ENCODE measurements at places on chromosomes 1 and 21.

DNA sequence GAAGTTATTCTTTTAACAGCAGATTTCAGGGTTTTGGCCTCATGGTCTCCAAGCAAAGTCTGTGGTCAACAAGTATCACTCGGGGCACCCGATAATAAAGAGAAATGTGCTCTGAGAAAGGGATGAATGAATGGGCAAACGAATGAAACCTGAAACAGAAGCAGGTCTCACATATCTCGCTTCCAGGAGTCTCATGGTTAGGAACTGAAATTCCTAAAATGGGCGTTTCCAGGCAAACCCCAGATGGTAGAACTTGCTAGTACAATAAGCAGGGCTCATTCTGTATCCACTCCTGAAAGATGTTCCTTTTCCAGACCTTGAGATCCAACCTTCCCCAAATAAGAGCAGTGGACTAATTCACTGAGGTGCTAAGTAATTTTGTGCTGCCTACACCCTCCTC lies 87.2 kb downstream of the LAMC2 start:
- no peak for DNase-seq

DNA sequence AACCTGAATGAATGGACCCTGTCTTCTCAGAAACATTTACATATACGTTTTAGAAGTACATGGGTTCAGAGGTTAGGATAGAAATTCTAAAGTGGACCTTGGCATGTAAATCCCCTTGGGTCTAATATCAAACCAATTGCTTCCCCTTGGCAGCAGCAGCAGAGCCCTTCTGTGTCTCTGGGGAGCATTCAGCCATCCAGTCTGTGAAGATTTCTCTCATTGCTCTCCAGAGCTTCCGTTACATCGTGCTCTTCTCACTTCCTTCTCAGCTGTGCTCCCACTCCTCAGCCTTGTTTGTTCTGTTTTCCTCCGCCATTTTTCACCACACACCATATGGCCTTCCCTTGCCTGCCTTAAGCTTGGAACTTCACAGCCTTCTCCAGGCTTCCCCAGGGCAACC lies 61.5 kb upstream of the ATP1B1 start:
- no peak for DNase-seq

DNA sequence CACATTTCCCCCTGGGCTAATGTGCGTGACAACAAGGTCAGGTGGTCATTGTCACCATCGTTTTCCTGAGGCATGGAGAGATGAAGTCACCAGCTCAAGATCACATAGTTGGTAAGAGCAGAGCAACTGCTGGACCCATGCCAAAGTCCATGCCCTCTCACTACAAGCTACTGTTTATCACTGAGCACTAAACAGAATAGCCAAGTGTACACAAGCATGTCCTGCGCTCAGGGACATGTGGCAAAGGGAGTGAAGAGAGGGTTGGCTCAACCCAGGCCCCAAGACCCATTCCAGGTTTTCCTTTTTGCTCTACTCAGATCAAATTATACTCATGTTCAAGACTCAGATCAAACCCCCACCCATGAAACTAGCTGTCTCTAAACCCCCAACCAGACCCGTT lies 20.8 kb downstream of the LRRC52 start:
- DNase-seq = no peak

DNA sequence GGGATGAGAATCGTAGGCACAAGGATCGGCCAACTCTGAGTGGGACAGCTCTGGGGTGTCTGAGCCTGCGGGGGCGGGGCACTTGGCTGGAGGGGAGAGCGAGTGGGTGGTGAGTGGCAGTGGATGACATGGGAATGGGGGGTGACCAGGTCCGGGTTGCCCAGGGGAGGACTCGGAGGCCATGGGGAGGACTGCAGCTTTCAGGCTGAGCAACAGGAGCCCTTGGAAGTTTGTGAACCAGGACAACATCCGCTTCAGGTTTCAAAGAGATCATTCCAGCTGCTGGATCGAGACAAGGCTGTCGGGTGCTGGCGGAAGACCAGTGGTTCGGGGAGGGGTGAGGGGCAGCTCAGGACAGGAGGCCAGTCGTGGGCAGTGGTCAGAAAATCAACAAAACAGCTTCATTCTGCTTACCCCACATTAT lies 124.4 kb upstream of the IRF2BP2 start:
- DNase-seq = no peak

DNA sequence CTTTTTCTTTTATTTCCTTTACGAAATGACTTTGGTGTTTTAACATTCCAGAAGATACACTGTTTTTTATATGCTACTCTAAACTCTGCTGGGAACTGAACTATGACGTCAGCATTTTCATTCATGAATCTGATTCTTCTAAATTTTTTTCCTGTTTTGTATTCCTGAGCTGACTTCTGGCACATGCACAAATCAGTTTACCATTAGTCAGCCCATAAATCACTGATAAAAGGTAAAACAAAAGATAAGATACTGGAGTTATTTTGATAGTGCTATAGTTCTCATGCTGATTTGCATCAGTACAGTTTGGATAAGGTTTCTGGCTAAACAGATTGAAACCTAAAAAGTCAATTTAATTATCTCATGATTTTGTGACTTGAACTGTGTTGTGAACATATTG lies 10.4 kb downstream of the CAMTA1 start:
- no peak for DNase-seq

DNA sequence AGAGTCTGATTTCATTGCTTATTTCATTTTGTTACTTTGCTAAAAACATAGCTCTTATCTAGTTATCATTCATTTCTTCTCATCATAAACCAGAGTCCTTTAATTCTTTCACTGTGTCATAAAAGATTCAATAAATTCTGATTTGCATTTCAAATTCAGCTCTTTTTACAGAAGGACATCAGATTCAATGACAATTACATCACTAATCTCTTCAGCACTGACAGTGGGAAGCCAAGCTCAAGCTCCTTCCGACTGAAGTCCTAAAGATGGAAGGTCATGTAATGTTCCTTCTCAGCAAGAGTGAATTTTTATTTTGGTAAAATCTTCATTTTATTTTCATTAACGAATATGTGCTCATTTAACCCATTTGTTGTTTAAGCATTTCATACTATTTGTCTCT lies 530.7 kb upstream of the ADGRL2 start:
- DNase-seq = no peak

DNA sequence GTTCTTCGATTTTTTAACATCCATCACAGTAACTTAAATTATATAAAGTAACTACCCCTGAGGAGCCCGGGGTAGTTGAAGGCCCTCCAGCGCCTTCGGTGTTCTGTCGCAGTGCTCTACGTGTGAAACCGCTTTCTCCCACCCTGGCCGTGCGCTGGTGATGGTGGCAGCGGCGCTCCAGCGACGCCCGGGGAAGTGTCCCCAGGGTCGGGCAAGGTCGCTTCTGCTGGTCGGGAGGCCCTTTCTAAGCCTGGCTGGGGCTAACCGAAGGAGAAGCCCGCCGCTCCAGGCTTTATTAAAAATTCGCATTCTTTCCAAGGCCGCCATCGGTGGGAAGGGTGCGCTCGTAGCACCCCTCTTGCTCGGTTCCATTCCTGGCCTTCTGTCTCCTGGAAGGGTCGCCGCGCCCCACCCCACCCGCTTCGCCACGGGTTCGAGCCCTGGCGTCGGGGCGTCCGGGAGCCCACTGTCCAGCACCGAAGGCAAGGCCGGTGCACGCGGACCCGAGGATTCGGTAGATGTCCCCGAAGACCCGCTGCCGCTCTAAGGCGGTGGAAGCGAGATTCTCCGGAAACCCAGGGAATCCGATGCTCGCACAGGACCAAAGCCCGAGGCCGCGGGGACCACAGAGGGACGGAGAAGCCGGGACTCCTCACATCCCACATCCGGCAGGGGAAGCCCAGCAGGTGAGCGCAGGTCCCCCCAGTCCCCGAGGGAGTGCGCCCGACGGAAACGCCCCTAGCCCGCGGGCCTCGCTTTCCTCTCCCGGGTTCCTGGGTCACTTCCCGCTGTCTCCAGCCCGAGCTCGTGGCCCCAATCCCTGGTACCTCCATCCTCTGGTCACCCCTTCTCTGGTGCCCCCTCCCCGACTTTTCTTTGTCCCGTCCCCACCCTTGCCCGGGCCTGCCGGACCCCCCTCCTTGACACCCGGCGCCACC lies 685 bp upstream of the RIPPLY3 start:
- DNase-seq = no peak

- DNase-seq = no peak
These were observed 7.5 kb downstream of the MFSD2A start for GRCh38 chr1:39962450-39962825.

- DNase-seq = no peak
These were observed 41.6 kb upstream of the TMEM52 start for GRCh38 chr1:1960480-1961196.

DNA sequence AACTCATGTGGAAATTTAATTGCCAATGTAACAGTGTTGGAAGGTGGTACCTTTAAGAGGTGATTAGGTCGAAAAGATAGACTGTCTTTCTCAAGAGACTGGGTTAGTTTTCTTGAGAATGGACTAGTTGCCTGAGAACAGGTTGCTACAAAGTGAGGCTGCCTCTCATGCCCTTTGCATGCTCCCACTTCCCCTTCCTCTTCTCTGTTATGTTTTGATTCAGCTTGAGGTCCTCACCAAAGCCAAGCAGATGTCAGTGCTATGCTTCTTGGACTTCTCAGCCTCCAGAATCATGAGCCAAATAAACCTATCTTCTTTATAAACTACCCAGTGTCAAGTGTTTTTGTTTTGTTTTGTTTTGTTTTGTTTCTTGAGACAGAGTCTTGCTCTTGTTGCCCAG lies 187.0 kb upstream of the RUNX1 start:
- no peak for DNase-seq

GRCh38 chr1:162982364-162982763 lies 86.8 kb upstream of the RGS4 start:
- DNase-seq = no peak

GRCh38 chr1:48695161-48695560 lies 81.5 kb downstream of the BEND5 start:
- DNase-seq = no peak

- DNase-seq = no peak
These were observed 71.4 kb downstream of the AGPAT3 start for GRCh38 chr21:43936247-43936967.

- no peak for DNase-seq
These were observed 379 bp downstream of the PPCS start for GRCh38 chr1:42456754-42457089.

DNA sequence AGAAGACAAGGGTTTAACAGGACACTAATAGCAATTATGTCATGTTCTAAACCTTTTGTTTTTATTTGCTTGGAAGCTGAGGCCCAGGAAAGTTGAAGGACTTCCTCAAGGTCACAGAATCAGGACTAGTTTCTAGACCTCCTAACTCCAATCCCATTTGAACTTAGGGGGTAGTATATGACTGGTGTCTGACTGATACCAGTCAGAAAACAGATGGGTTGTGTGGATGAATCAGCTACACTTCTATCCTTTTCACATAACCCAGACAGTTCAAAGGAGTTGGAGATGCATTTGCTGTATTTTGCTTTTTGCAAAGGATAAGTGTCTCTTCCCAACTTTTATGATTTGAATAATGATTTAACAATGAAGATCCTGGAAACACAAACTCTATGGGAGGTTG lies 322.5 kb downstream of the HLX start:
- no peak for DNase-seq

GRCh38 chr1:209191262-209191634 lies 392.3 kb upstream of the CAMK1G start:
- DNase-seq = no peak

DNA sequence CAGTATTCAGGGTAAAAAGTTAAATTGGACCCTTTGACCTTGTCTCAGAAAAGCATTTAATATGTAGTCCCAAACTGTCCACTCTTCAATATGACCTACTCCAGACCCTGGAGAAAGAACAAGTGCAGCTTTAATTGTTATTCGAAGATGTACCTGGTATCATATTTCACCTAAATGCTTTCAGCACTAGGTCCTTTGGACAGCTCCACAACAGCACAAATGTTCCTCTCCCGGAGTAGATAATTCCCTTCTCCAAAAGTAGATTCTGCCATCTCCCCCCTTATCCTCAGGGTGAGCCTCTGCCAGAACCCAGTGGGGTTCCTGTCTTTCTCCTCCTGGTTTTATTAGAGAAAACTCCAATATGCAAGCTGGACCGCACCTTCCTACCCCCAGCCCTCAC lies 104.5 kb upstream of the AJAP1 start:
- no peak for DNase-seq

DNA sequence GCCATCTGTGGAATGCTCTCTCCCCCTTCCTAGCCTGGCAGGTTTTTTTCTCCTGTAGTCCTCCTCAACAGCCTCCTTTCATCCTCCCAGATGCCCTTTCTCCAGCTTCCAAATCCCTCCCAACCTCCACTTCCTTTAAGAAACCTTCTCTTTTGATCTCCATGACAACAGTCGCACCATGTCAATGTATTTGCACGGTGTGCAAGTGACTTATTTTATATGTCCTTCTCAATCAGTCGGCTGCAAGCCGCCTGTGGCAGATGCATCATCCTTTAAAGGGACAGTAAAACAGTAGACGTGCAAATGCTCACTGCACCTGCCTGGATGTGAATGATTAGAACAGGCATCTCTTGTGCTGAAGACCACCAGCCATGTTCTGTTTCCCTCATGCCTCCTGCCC lies 285.2 kb downstream of the PCP4 start:
- DNase-seq = no peak

DNA sequence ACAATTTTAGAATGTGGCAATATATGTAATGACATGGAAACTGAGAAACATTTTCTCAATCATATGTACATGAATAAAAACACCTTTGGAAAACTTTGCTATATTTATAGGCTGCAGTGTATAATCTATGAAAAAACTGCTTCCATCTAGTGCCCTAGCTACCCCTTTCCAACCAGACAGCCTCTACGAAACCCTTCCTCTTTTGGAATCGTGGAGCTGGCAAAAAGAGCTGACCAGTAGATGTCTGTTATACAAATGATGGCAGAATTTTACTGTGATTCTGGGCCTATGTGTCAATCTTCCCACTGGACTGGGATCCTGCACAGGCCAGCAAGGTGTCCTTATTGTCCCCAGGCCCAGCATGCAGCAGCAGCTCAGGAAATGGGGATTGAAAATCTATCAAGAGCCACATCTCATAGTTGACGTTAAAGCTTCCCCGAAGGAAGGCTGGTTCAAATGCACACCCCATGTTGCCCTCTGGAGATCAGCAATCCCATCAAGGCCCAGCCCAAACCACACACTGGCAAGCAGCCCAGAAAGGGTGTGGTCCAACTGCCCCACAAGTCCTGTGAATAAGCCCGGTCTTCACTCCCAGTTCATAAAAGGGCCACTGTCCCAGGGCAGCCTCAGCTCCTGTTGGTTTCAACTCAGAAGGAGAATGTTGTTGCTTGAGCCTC lies 8.8 kb upstream of the FAM20B start:
- no peak for DNase-seq

GRCh38 chr1:84260852-84261518 lies 40.5 kb upstream of the SAMD13 start:
- DNase-seq = no peak

- DNase-seq = no peak
These were observed 31.7 kb downstream of the ERICH3 start for GRCh38 chr1:74641876-74642275.

DNA sequence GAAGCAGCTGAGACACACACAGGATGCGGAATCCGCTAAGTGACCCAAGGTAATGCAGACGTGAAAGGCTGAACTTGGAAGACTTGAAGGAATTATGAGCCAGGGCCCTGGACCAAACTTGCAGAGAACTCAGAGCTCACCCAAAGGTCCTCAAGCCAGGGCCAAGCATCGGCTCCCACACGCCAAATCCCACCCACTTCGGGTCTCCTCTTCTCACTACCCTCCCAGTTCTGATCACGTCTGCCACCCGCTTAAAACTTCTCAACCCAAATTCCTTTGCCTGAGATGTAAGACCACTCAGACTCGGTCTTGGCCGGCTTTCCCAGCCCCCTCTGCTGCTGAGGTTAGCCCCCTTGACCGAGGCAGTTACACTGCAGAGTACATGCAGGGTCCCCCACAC lies 130.1 kb downstream of the PSMG1 start:
- DNase-seq = peak; percentile 79

All from vagina (tissue), 2 donors.